ENCODE measurements at places on chromosomes 3 and 15.

- no peak for DNase-seq
Observed at GRCh38 chr3:12369598-12369997, 80.7 kb downstream of the PPARG start.

- DNase-seq: no peak
Observed at GRCh38 chr3:24831221-24831620, 336.6 kb upstream of the THRB start.

DNA sequence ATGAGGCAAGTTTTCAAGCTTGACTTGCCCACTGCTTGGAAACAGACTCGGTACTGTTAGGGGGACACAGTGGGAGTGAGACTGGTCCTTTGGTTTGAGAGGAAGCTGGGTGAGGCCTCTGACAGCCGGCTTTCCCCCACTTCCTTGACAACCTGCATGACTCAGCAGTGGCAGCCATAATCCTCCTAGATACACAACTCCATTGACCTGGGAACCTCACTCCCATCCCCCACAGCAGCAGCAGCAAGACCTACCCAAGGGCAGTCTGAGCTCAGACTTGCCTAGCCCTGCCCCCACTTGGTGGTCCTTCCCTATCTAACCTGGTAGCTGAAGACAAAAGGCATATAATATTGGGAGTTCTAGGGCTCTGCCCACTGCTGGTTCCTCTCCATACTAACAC is 1043.5 kb upstream of the ALCAM start:
- no peak for DNase-seq

DNA sequence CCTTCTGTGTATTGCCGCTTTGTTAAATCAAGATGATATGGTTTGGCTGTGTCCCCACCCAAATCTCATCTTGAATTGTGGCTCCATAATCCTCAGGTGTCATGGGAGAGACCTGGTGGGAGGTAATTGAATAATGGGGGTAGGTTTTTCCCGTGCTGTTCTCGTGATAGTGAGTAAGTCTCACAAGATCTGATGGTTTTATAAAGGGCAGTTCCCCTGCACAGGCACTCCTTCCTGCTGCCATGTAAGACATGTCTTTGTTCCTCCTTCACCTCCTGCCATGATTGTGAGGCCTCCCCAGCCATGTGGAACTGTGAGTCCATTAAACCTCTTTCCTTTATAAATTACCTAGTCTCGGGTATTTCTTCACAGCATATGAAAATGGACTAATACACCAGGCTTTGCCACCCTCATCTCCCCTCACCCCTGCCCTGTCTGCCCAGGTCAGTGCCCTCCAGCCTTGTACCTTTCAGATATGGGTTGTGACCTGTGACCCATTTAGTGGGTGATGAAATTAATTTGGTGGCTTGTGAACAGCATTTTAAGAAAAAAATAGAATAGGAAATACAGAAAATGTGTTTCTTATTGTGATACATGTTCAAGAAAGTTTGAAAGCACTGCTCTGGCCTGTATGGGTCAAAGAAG is 56.1 kb upstream of the MCF2L2 start:
- no peak for DNase-seq

DNA sequence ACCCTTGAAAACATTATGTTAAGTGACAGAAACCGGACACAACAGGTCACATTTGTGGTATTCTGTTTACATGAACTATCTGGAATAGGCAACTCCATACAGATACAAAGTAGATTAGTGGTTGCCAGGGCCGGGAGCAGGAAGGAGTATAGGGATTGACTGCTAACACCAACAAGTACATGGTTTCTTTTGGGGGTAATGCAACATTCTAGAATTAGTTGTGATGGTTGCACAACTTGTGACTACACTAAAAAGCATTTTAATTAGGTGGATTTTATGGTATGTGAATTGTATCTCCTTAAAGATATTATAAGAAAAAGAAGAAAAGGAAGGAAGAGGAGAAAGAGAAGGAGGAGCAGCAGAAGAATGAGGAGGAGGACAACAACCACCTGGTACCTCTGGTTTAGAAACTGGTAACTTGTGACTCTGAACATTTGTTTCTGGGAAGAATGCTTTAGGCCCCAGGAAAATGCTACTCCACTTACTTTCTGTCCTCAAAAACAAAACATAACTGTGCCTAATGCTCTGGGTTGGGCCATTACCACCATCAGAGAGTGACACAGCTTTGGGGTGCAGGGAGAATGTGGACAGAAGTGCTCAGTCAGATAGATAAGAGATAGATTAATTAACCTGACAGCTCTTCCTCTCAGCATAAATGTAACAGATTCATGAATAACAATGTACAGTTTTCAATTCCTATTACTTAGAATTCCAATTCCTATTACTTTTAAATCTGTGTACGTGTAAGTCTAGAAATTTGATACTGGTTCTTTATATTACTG is 20.3 kb downstream of the SETMAR start:
- DNase-seq: no peak

DNA sequence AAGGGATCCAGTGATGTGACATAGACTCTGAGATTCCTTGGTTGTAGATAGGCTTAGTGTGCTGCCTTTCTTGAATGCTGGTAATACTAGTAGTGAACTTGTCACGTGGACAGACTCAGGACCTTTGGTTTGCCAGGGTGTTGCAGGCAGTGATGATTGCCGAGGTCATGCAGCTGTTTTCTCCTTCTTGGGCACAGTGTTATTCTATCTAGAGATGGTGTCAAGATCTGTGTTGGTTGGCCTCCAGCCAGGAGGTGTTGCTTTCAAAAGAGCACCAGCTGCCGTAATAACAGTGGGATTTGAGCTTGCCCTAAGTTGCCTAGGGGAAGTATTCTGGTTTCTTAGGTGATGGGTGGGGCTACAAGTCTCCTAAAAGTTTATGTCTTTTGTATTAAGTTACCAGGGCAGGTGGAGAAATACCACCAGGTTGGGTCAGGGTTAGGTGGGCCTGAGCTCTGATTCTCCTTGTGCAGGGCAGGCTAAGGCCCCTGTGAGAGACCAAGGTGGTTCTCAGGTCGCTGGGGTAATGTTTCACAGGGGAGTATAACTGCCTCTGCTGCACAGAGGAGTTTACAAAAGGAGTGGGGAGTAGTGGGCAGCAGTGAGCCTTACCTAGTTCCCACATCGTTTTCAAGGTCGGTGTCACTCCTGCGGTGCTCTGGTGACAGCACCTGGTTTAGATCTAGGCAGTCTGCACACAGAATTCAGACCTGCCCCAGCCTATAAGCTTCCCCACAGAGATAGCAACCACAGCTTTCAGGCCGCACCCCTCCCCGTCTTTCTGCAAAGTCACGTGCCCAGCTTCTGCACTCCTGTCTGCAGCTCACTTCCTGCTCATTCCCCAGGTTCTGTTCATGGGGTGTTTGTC is 350.3 kb downstream of the DOCK3 start:
- DNase-seq: peak; percentile 84
